ENCODE measurements at places on chromosomes 12 and 14.

- DNase-seq = no peak
These were observed 427.5 kb upstream of the MGAT4C start for GRCh38 chr12:86683568-86684304.

DNA sequence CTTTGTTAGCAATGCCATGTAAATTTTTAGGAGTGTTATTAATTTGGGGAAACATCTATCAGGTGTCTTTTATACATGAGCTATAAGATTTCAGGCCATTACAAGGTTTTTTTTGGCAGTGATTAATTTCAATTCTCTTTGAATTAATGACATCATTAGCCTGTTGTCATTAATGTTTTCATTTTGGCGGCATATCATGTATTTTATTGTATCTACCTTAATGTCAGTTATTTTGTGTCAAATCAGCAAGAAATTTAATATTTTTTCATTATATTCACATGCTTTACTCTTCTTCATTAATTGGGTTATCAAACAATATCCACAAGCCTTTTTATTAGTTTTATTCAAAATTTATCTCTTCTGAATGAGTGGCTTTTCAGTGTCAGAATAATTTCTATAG, 153.0 kb upstream of the CAND1 start:
- no peak for DNase-seq

DNA sequence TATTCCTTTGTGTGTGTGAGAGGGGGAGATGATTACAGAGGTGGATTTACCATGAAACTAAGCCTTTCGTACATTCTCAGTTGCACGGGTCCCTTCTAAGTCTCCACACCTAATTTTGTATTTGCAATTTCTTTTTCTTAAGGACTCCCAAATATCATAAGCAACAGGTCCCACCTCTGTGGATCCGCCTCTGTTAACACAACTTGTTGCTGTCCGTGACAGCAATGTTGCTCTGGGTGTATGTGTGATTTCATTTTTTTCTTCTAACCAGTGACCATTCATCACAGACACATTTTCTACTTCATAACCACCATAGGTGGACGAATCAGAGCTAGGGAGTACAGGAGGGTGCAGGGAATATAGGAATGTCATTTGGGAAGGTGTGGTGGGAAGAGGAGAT, 81.1 kb downstream of the NRXN3 start:
- DNase-seq = no peak

DNA sequence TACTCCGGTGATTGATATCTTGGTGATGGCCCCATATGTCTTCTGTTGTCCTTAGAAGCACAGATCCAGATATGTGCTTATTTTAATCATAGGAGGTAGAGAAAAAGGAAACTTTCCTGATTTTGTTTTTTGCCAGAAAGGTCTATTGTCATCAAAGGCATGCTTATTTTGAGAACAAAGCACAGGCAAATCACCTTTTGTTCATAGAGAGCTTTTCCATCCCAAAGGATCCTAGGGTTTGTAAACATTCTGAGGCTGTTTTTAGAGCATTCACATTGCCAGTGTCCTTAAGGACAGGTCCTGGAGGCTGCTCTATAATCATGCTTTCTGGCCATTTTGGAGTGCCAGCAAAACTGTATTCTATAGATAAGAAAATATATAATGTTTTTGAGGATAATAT, 148.5 kb upstream of the SEL1L start:
- no peak for DNase-seq

DNA sequence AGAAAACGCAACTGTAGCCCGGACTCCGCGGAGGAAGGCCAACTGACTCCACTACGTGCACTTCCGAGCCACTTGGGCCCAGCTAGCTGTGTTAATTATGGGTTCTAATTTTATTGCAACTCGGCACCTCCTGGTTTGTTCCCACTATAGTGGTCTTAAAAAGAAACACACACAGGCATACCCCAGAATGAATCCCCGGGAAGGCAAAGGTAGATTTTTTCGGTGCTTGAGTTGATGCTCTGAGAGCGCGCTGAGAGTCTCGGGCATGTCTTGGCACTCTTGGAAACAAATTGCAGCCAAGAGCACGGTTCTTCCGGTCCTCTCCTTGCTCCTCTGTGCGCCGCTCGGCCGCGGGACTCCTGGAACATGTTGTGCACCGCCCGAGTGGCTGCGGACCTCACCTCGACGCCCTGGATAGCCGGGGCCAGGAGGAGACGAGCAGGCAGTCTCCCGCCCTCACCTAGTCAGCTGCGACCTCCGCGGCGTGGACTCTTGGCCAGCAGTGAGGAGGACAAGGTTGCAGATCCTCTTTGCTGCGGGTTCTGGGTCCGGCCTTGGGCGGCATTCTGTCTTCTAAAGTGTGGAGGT, 6.8 kb upstream of the PAX9 start:
- no peak for DNase-seq

DNA sequence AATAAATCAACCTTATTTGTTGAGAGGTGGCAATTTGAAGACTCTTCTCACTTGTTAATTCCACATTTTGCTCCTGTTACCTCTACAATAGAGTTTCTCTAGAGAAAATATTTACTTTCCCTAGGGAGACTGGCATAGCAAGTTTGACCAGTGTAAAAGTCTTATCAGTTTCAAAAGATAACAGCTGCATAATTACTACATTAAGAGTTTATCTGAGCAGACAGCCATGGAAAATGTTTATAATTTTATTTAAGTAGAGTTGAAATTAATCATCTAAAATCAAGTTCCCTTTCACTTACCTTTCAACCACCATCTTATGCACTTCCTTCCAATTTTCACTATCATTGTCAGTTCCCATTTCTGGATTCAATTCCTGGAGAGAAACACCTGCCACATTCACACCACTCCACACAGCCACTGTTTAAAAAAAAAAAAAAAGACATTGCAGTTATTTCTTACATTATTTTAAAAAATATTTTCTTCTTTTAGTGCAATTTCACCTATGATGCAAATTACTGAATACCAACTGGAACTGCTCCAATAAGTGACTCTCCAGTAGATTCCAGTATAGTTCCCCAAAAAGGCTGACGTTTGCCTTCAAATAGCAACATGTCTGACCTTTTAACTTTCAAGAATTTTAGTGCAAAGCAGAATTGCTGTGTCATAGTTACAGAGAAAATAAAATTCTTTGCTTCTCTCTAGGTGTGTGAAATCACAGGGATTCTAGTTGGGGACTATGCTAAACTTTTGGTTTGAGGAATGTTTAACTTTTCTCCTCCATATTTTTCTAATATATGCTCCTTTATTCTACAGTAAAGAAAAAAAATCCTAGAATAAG, 19.4 kb downstream of the LDHB start:
- DNase-seq = no peak

- DNase-seq = no peak
These were observed 20.9 kb upstream of the KRAS start for GRCh38 chr12:25271486-25272098.

DNA sequence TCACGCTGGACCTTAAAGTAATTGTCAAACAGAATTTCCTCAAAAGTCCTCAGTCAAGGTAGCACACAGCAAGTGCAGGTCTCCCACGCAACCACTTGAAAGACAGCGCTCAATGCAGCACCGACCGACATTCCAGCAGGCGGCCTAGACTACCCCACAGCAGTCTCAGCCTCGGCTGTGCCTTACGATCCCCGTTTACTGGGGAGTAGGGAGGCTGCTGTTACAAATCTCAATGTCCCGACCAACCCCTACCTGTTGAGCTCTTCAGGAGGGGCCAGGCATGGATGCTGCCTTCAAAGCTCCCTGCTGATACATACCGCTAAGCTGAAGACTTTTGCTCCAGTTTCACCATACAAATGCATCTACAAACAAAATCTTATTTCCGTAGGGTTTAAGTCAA, 21.8 kb downstream of the VPS37B start:
- no peak for DNase-seq

DNA sequence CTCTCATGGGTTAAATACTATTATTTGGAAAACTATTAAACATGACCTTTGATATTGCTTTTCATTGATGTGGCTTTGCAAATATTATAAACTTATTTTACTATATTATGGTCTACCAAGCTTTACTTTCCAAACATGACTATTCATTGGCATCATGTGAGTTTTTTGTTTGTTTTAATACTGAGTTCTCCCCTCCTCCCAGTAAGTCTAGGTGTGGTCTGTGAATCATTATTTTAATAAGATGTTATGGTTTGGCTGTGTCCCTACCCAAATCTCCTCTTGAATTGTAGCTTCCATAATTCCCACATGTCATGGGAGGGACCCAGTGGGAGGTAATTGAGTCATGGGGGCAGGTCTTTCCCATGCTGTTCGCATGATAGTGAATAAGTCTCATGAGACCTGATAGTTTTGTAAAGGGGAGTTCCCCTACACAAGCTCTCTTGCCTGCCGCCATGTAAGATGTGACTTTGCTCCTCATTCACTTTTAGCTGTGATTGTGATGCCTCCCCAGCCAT, 80.0 kb downstream of the BORCS5 start:
- DNase-seq = no peak

GRCh38 chr12:46926526-46926925, 100.7 kb upstream of the SLC38A4 start:
- no peak for DNase-seq

DNA sequence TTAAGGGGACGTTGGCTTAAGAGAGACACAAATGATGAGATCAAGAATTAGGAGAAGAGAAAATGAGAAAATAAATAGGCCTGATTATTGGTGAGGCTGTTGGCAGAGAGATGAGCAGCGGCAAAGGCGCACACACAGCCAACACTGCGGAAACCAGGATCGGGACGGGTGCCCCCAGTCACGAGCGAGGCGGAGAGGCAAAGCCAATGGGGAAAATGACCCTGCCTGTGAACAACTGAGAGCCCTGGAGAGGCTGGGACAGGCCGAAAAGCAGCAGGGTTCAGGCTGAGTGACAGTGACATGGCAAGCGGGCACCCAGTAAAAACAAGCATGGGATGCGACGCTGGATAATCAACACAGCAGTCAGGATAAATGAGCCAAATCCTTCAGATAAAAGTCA, 21.0 kb downstream of the SLC15A4 start:
- DNase-seq = no peak

DNA sequence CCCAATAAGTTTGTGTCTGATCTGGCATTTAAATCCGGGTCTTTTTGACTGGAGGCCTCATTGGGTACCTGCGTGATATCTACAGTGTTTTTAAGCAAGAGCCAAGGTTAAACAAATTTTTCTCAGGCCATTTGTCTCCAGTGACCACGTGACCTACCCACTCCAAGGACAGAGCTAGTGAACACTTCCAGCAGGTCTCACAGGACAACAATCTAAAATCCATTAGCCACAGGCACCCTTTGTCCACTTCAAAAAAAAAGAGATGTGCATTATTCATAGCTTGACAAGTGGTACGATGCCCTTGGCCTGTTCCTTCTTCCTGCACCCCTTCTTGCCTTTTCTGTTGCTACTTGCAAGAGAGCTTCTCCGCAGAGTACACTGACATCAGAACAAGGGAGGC, 109.6 kb upstream of the GSC start:
- DNase-seq = no peak

GRCh38 chr12:120639771-120640721, at the start of gene CABP1:
CABP1 (plus strand) TSS chr12:120640626; CDS start chr12:120640686, 60 bp downstream.
- DNase-seq = no peak

GRCh38 chr12:6767353-6768319, 1.5 kb downstream of the PTMS start:
- DNase-seq = peak; percentile 87

GRCh38 chr12:81077686-81078441, at the start of gene ACSS3:
ACSS3 (plus strand) TSS chr12:81078079; CDS start chr12:81078121, 42 bp downstream.
- DNase-seq = peak; percentile 43

- peak; percentile 57 for DNase-seq
These were observed 42.4 kb upstream of the SGPP1 start for GRCh38 chr14:63770187-63770807.

DNA sequence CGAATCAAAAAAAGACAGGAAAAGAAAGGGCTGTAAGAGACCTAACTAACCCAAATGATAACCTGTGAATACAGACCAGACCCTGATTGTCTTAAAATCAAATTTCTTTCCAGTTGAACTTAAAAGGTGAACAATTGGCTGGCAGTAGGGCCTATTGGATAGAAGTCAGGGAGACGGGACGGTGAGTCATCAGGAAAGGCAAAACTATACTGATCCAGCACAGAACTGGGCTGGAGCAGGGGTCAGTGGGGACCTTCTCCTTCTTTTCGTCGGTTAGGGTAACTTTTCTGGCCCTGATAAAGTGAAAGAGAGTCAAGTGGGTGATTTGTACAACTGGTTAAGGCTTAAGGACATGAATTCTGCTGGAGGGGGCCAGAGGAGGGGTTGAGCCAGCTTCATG, 84.9 kb upstream of the OTX2 start:
- no peak for DNase-seq

GRCh38 chr14:54798465-54799124, 104.0 kb downstream of the GCH1 start:
- DNase-seq = no peak

DNA sequence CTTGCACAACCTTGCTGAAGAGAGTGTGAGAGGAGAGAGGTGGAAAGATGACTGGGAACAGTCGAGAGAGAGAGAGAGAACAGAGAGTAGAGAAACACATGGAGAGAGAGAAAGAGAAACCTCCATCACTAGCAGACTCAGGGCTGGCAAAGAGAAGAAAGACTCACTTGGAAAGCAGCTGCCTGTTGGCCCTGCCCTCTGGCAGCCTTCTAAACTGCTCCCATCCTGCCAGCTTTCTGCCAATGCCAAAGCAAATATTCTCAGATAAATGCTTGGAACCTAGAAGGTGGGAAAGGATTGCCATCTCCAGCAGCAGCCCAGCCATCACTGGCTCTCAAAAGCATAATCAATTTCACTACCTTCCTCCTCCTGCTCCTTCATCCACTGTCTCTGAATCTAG, 107.9 kb upstream of the WSCD2 start:
- DNase-seq = no peak

Measured in dorsolateral prefrontal cortex (tissue), 122 donors.